ENCODE measurements at places on chromosomes 11 and 22.
A peak's percentile ranks its signal among the peaks of the same experiment; 100 is the strongest.

GRCh38 chr11:371051-371450 is 1.8 kb downstream of the B4GALNT4 start:
- DNase-seq: no peak

GRCh38 chr11:61119055-61119454 is 16.8 kb downstream of the CD5 start:
- no peak for DNase-seq

- DNase-seq: peak; percentile 36
Observed at GRCh38 chr11:363948-364761, 5.1 kb upstream of the B4GALNT4 start.

DNA sequence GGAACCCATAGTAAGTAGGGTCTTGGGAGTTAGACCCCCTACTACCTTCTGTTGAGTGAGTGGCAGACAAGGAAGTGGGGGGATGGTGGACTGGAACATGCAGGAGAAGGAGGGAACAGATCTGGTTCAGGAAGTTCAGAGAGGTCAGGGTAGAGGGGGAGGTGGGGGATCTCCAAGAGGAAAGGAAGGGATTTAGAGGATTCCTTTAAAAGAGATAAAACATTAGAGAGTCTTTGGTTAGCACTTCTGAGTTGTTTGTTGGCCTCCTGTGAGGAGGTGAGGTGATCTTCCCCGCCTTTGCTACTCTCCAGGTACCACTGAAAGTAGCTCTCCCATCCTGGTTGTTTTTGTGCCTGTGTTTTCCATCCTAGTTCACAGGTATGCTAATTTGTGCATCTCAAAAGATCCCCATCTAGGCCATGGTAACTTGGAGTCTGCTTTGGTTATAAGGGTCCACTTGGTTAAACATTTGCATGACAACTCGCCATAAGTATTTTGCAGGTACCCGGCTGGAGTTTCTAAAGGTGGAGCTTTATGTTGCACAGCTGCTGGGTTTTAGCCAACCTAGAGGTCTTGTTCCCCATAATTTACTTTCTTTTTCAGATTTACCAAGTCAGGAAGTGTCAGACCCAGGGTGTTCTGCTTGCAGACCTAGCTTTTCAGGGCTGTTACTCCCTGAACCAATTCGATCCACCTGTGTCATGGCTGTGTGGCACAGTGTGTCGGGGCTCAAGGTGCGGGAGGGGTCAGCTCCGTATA is 79.3 kb upstream of the SORL1 start:
- DNase-seq: no peak

DNA sequence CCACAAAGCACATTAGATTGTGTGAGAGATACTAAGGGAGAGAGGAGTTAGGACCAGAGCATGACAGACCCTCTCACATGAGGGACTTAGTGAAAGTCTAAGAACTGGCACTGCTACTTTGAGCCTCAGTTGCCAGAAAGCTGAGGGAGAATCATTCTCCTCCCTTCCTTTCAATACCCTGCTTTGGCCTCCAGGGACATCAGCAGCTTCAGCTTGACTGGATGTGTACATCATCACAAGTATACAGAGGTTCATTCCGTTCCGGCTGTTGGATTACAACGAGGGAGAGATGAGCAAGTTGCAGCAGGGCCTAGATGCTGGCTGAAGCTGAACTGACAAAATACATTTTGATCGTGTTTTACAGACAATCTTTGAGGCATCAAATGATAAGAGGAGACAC is 15.7 kb upstream of the ANO5 start:
- no peak for DNase-seq

- DNase-seq: peak; percentile 80
Observed at GRCh38 chr11:74453373-74453975, 13.9 kb downstream of the KCNE3 start.

DNA sequence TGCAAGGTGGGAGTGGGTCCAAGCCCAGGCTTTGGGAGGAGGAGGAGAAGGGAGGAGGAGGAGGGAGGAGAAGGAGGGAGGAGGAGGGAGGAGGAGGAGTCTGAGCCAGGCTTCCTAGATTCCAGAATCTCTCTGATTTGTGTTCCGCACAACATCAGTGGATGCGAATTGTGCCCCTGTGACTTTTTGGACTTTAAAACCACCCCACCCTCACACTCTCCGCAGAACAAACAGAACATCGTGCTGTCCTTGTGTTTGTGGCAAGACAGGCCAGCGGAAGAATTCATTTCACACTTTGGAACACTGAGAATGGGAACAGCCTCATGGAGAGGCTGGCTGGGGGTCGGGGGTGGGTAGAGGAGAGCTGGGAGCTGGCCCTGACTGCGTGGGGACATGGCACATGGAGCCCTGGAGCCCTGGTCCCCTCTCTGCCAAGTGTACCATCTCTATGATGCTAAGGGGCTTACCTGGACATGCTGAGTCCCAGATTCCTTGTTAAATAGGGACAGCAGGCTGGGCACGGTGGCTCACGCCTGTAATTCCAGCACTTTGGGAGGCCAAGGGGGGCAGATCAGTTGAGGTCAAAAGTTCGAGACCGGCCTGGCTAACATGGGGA is 16.4 kb upstream of the SHANK2 start:
- no peak for DNase-seq

DNA sequence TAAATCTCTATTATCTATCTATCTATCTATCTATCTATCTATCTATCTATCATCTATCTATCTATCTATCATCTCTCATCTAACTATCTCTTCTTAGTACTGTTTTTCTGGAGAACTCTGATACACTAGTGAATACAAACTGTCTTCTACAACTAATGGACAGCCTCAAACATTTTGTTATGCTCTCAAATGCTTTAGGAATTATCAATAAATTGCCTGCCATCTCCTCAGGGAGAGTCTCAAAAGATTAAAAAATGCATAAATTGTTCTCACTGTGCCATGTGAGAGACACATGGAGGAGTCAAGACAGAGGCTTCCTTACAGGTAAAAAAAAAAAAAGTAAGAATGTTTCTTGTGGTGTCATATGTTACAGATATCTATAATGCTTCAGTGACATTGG is at the start of gene OR8K3:
Gene OR8K3 (plus strand): TSS at position 301 of the 400 bp plus-strand sequence. CDS start 3,163 bp downstream, outside the sequence.
- no peak for DNase-seq

DNA sequence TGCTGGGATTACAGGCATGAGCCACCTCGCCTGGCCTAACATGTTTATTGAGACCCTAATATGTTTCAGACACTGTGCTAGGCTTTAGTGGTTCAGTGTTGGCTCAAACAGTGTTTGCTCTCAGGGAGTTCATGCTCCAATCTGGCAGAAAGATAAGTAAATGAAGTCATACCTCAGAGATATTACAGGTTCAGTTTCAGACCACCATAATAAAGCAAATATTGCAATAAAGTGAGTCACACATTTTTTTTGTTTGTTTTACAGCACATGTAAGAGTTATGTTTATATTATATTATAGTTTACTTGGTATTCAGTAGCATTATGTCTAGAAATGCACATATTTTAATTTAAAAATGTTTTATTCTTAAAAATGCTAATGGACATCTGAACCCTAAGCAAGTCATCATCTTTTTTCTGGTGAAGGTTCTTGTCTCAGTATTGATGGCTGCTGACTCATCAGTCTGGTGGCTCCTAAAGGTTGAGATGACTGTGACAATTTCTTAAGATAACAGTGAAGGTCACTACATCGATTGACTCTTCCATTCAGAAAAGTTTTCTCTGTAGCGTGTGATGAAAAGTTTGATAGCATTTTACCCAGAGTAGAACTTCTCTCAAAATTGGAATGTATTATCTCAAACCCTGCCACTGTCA is 243.0 kb upstream of the ANO5 start:
- DNase-seq: no peak

DNA sequence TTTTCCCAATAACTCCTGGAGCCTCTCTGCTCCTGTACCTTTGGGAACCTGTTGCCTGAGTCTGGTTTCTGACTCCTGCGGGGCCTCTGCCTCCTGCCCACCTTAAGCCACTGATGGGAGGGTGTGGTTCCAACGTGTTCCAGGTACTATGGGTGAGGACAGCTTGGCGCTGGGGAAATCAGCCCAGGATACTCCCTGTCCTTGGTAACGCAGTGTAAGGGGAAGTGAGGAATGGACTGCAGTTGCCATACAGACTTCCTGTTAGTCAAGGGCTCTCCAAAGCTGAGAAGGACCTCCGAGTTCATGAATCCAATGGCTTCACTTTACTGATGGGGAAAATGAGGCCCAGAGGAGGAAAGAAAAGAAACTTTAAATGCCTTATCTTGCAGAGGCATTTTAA is 1.2 kb upstream of the MARK2 start:
- no peak for DNase-seq

DNA sequence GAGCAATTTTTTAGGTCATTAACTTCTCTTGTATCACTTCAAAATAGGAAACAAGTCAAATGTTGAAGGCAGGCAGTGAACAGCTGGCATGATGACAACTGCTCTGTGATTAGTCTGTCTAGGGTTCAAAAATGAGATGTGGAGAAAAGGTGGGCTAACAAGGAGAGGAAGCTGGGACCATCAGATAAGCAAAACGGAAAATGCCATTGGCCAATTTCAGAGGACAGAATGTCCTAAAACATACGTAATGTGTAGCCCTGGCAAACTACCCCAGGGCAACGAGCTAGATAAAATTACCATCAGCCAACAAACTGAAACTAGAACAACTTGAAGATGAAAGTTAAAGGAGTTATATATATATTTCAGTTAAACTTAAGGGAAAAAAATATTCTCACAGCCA is 93.2 kb downstream of the RELT start:
- no peak for DNase-seq

DNA sequence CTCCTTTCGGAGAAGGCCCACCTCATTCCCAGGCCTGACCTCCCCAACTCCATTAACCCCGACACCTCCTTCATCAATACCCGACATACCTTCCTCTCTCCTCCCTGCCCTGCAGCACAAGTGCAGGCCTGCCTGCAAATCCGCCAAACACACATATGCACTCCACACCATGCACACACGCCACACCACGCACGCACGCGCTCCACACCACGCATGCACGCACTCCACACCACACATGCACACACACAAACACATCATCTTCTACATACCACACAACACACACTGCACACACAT is 629.6 kb downstream of the TBC1D22A start:
- no peak for DNase-seq

DNA sequence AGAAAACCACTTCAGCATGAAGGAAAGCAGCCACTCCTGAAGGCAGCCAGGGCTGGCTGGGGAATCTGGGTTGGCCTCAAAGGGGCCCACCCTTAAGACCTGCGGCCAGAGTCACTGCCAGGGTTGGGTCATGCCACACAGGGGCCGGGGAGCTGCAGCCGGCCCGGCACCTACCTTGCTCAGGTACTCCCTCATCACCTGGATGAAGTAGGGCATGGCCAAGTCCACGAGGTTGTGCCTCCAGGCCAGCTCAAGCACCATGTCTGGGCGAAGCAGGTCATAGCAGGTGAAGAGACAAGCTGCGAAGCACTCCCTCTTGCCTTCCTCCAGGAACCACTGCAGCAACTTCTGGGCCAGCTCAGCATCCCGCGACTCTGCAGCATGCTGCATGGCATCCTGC is 4.7 kb upstream of the SLC25A1 start:
- DNase-seq: no peak

DNA sequence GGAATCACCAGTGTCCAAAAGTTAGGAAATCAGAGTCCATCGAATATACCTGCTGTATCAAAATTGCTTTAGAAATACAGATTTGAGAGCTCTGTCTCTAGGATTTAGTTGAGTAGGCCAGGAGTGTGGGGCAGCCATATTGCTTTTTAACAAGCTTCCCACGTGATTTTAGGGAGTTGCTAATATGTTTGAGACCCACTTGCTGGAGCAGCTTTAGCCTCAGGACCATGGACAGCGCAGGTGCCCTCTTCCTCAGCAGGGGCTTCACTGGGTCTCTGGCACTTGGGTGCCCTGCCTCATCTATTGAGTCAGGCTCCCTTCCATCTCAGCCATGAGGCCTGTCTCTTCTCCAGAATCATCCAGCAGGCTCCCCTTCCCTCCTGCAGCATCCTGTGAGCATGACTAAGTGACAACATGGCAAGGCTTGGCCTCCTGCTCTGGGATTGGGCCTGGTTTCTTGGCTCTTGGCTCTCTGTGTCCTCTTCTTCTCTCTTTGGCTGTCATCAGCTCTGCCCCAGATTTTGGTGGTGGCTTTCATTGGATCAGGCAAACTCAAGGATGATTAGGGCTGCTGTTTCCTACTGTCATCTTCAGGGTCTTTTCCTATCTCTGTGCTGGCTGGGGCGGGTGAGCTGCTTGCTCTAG is 70.0 kb downstream of the SGSM1 start:
- DNase-seq: no peak

DNA sequence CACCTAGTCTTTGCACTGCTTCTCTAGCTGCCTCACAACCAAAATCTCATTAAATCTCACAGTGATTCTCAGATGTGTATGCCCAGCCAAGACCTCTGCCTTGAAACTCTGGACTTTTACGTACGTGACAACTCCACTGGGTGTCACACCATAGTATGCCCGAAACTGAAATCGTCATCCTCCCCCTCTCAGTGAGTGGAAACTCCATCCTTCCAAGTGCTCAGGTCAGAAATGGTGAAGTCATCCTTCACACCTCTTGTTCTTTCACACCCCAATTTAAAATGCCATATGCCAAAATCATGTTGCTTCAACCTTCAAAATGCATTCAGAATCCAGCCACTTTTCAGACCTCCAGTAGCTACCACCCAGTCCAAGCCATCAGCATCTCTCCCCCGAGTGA is 42.5 kb downstream of the SFI1 start:
- no peak for DNase-seq

DNA sequence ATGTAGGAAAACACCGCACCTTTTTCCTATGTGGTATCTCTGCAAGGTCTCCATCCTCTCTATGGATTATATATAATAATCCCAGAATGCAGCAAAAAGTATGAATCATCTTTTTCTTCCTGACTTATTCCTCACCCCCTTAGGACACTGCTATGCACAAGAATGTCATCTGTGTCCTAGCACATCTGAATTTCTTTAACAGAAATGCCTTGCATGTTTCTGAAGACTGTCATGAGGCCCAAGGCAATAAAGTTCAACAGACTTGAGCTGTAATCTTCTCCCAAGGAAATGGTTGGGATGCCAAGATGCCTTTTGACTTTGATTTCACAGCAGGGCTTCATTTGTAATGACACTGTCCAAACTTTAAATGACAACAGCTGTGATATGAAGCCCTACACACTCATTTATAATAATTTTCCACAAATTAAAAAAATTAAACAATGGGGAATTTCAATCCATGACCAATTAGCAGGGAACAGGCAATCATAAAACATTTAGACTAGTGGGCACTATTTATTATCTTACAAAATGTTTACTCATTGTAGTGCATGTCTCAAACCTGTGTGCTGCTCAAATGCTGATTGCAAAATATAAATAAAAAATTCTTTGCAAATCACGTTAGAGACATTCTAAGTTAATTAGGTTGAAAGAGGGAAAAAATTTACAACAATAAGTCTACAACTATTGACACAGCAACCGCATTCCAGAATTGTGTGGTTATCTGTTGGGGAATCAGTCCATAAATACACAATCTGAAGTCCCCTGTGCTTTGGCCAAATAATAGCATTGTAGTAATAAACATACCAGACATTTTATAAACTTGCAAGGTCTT is 242.3 kb downstream of the SWAP70 start:
- DNase-seq: no peak
